PC-9 (cell line): ENCODE measurements at places on chromosomes 13 and 19. TPM values are rescaled to one million over a fixed set of nuclear protein-coding genes. Genes with fewer than 3 reads are reported as not detected.

DNA sequence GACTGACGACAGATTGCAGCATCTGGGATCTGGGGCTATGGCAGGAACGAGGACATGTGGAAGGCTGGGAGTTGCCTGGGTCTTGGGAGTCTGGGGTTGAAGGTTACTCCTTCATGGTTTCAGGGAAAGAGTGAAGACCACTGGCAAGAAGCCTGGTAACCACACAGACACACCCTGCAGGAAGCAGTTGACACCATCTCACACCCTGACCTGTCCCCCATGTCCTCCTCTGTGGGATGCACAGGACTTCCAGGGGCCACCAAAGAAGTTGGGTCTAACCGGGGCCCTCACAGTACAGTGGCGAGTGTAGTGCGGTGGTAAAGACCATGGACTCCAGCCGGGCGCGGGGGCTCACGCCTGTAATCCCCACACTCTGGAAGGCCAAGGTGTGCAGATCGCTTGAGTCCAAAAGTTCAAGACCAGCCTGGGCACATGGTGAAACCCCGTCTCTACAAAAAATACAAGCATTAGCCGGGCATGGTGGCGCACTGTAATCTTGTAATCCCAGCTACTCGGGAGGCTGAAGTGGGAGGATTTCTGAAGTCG lies 10.6 kb upstream of the FFAR2 start:
- no peak for DNase-seq

- DNase-seq, result no peak
Observed at GRCh38 chr13:100835695-100836094, 161.1 kb upstream of the TMTC4 start.

Gene CGB5
- 1.1 and 1.9 TPM in 2 replicates for total RNA-seq

- DNase-seq, result peak; percentile 97
Observed at GRCh38 chr13:34156841-34157365, 339.0 kb downstream of the RFC3 start.

DNA sequence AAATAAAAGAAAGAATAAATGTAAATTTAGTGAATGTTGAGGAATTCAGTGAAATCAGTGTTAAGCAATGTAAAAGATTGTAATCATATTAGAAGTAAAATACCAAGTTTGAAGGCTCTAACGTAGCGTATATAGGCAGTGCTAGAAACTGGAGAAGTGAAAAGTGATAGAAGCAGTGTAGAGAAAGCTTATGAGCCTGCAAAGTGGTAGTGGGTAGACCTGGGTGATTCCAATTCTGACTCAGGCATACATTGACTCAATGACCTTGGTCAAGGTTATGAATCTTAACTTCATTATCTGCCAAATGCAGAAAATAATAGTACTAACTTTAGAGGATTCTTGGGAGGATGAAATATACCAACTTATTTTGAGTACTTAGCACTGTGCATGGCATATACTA lies 4.1 kb downstream of the SLC10A2 start:
- no peak for DNase-seq
